ENCODE measurements at places on chromosomes 4 and X.

GRCh38 chr4:113435893-113436292 is 325.6 kb downstream of the CAMK2D start:
- no peak for DNase-seq

DNA sequence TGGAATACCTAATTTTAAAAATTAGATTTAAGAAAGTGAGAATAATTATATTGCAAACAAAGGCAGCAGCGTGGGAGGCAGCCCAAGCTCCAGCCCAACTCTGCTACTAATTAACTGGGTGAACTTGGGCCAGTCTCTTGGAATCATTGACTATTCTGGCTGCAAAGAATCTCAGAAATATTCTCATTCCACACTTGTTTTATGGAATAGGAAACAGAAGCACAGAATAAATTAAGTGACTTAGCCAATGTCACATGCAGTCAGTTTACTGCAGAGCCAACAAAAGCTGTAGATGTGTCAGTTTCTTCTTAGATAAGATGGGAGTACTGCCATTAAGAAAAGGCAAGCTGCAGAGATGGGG is 132.6 kb upstream of the FAM9B start:
- DNase-seq = no peak

DNA sequence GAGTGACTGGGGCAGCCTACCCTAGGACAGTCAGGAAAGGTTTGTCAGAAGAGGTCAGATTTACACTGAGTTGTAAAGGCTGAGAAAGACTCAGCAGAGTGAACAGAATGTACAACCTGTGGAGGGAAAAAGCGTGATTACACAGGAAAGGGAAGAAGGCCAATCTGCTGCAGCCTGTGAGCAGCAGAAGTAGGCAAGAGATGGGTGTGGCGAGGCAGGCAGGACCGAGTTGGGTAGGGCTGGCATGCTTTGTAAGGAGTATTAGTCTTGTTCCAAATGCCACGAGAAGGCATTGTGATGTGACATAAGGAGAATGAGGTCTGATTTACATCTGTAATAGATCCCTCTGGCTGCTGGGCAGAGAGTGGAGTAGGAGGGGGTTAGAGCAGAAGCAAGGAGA is 12.6 kb downstream of the SGMS2 start:
- DNase-seq = no peak

DNA sequence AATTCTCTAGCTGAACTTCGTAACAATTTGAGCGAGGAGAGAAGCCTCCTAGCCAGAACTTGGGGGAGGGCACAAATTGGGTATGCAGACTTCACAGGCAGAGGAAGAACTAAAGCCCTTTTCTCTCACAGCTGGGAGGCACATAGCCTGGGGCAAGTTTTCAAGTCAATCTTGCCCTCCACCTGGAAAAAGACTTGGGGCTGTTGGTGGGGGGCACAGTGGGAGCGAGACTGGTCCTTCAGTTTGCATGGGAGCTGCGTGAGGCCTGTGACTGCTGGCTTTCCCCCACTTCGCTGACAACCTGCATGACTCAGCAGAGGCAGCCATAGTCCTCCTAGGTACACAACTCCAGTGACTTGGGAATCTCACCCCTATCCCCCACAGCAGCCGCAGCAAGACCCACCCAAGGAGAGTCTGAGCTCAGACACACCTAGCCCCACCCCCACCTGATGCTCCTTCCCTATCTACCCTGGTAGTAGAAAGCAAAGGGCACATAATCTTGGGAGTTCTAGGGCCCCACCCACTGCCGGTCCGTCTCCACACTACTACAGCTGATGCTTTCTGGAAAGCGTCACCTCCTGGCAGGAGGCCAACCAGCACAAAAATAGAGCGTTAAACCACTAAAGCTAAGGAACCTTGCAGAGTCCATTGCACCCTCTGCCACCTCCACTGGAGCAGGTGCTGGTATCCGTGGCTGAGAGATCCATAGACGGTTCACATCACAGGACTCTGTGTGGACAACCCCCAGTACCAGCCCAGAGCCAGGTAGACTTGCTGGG is 160.8 kb downstream of the CBLL2 start:
- no peak for DNase-seq

- no peak for DNase-seq
These were observed 737.5 kb upstream of the MAGEB2 start for GRCh38 chrX:29477878-29478277.

- no peak for DNase-seq
These were observed 62.4 kb downstream of the HOPX start for GRCh38 chr4:56618734-56619133.
